NCI-H2107 (cell line): ENCODE measurements at places on chromosomes 2 and 18.

DNA sequence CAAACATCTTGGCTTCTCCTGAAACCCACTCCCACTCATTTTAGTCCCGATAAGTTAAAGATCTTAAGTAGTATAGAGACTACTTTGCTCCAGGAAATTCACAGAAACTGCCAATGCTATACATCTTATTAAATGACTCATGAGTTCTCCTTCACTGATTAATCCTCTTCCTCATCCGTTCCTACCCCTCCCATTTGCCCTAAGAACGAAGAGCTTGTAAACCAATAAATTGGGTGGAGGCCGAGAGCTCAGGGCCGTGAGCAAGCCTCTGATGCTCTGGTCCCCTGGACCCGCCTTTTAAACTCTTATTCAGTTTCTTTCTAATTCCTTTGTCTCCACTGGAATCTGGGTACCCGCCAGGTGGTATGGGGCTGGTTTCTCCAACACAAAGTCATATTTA is 68.6 kb downstream of the METTL8 start:
- DNase-seq = no peak

GRCh38 chr2:29192526-29192925 is 77.3 kb downstream of the CLIP4 start:
- DNase-seq = no peak

GRCh38 chr2:111691164-111691875 is 192.7 kb downstream of the ANAPC1 start:
- DNase-seq = no peak

- DNase-seq = no peak
Observed at GRCh38 chr2:89845532-89845931, 1154.1 kb downstream of the RPIA start.

DNA sequence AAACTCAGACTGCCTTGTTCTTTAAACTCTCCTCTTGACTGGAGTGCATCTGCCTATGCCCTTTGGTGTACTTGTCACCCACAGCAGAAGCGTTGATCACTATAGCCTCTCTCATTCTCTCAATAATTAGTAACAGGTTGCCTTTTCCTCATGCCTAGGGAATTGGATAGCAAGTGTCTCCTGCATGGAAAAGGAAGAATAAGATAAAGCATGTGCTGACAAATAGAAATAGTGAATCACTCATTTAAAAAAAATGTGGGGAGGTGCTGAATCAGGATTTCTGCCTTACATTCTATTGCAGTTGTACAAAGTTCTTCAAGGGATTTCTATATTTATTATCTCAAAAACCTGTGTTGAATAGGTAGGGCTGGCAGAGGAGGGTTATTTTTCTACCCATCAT is 323.0 kb downstream of the TXNL1 start:
- no peak for DNase-seq
